ENCODE measurements at places on chromosomes 5 and 9.
A peak's percentile ranks its signal among the peaks of the same experiment; 100 is the strongest.

- DNase-seq = no peak
These were observed 129.1 kb downstream of the KCNIP1 start for GRCh38 chr5:170632985-170633234.

GRCh38 chr9:91158946-91159345 lies 202.8 kb downstream of the AUH start:
- DNase-seq = no peak

DNA sequence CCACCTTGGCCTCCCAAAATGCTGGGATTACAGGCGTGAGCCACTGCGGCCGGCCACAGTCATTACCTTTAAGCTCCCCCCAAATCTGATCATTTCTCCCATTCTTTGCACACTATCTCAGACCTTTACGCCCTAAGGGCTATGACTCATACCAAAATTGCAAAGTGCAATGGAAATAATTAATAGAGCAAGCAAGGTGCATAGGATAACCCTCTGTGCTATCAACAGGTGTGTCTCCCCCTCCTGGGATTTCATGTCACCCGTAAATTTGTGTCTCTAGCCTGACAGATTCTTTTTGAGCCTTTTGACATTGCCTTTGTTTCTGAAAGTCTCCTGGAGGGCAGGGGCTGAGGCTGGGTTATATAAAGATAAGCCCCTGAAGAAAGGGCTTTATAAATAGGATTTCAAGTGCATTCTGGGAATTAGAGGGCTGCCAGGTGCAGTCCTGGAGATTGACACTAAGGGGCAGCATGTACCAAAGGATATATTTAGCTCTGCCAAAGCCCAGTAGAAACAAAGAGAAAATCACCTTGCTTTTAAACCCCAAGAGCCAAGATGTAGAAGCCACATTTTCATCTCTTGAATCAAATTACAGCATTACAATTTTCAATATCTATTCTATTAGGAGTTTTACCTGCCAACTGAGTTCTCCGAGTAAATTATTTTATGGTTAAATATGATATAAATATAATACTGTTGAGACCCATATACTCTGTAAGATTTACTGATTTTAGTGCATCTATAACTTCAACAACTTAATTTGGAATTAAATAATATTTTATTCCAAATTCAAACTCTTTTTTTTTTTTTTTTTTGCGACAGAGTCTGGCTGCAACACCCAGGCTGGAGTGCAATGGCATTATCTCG lies 18.2 kb downstream of the S100Z start:
- peak; percentile 25 for DNase-seq

DNA sequence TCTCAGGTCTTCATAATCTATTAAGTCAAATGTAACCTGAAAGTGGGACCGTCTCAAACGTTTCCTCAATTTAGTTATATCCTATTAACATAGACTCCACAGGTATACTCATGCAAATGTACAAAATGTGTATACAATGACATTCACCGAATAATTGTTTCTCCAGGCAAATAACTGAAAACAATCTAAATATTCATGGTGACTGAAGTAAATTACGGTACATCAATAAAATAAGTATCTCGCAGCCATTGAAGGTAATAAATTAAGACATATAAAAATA lies 482 bp downstream of the IARS1 start:
- no peak for DNase-seq

- DNase-seq = no peak
These were observed 8.5 kb upstream of the ZFP62 start for GRCh38 chr5:180869587-180869986.

DNA sequence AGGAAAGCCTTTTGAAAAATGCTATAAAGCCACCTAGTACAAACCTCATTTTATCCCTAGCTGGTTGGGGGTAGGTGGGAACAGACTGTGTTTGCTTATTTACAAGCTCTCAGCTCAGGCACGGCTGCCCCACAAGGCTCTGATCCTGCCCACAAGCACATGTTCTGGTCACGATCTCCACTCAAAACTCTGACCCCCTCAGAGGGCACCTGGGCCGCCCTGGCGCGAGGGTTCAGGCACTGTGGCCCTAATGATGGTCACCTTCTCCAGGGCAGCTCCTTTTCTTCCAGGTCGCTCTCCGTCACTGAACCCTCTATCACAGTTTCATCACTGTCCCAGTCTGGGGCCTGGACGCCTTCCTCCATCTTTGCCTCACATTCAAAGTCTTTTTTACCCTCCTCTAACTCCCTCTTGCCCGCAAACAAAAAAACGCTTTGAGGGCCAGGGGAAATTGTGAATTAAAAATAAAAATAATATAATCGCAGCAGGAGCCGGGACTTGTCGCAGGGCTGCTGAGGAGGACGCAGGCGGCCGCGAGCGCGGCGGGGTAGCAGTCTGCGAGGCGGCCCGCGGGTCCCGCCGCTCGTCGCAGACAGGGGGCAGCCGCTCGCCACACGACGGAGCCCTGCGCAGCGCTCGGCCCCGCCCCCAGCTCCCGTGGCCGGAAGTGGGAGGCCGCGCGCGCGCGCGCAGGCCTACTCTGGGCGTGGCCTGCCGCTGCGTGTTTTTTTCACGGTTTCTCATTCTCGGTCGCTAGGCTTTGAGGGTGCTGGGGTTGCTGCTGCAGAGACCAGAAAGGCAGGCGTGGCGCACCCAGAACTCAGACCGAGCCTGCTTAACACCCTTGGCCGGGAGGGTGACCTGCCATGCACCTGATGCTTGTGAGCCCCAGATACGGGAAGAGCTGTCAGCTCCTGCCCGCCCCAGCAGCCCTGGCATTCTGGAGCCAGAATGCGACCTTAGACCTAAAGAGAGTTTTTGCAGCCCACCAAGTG lies at the start of gene ANKRD31:
Gene ANKRD31 (minus strand): TSS at position 557 of the 995 bp plus-strand sequence. CDS start 192 bp downstream, at position 365.
- peak; percentile 54 for DNase-seq

DNA sequence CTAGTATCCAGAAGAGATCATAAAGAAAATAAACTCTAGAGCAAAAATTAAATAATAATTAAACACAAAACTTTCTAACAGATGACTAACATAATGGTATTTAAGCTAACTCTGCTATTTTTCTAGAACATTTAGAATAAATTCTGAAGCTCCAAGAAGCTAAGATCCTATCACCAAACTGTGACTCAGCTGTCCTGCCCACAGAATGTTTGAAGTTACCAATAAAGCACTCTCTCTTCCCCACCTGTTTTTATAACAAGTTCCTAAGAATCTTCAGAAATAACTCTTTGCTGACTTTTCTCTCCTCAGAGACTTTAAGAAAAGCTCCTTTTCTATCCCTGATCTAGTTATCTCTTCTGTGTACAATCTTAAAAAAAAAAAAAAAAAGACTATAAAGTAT lies 6.0 kb upstream of the EFNA5 start:
- no peak for DNase-seq

DNA sequence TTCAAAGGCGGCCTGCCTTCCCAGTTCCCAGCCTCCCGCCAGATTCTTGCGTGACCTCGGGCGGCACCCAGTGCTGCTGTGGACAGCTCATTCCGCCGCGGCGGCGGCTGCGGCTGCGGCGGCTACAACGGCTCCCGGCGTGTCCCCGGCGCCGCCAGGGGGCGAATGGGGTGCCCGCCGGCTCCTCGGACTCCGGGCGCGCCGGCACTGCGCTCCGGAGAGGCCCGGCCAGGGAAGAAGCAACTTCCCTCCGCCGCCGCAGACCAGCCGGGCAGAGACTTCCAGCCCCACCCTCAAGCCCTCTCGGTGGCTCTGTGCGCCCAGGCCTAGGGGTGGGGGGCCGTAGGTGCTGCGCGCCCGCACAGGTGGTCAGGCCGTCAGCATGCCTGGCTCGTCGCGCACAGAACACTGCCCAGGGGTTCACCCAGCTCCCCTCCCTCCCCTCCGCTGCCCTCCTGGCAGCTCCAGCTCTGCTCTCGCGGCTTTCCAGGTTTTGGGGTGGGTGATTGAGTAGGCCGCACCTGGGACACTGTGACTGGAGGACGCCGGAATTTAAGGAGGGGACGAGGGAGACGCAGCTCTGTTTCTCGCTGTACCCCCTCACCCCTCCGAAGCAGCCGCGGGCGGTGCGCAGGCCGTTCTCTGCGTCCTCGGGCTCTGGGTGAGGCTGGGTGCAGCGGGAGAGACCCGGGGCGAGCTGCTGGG lies 20.2 kb downstream of the IGIP start:
- peak; percentile 37 for DNase-seq

DNA sequence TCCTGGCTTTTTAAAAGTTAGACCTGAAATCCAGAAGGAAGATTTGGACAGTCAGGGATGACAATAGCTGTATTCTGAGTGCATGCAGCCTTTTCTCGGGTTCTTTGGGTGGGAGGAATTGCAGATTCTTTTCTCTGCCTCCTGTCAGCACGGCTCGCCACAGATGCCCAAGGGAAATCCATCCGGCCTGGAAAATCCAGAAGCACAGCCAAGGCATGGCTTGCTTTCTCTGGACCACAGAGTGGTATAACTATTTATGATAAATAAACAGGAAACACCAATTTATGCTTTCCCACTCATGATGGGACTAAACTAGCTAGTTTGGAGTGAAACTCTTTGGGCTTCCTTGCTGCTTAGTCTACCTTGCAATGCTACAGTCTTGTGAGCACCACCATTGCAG lies 59.1 kb downstream of the C9orf152 start:
- DNase-seq = peak; percentile 30

DNA sequence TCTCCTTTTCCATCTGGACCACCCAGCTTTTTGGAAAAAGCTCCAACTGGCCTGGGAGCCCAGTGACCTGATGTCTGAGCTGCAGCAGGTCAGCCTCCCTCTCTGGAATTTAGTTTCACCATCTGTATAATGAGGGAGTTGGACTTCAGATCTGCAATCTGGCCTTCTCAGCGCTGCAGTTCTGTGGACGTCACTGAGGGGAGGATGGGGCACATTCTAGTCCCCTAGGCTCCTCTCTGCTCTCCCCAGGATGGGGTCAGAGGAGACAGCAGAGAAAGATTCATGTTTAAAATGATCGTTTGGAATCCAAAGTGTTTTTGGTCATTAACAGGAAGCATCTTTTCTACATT lies 10.2 kb downstream of the OR13J1 start:
- DNase-seq = no peak

DNA sequence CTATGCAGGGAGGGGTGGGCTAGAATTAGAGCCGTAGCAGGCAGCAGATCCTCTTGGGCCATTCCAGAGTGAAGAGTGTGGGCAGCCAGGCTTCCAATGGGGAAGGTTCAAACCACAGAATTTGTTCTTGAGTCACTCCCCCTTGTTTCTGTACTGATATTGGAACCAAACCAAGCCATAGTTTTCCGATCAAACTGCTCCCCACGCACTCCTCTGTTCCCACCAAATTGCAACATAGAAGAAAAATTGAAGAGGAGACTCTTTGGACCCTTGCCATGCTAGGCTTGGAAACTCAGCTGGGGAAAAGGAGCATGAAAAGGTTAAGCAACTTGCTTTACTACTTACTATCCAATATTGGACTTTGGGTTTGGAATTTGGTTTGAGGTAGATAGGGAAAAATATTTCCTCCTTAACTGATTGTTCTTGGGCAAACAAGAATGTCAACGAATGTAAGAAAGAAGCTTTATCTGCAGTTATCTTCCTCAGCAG lies 165.8 kb upstream of the NR3C1 start:
- no peak for DNase-seq

Data from AG09319 (cell line).